Kidney tubule cell (primary cell): ENCODE measurements at places on chromosomes 7 and 10.

DNA sequence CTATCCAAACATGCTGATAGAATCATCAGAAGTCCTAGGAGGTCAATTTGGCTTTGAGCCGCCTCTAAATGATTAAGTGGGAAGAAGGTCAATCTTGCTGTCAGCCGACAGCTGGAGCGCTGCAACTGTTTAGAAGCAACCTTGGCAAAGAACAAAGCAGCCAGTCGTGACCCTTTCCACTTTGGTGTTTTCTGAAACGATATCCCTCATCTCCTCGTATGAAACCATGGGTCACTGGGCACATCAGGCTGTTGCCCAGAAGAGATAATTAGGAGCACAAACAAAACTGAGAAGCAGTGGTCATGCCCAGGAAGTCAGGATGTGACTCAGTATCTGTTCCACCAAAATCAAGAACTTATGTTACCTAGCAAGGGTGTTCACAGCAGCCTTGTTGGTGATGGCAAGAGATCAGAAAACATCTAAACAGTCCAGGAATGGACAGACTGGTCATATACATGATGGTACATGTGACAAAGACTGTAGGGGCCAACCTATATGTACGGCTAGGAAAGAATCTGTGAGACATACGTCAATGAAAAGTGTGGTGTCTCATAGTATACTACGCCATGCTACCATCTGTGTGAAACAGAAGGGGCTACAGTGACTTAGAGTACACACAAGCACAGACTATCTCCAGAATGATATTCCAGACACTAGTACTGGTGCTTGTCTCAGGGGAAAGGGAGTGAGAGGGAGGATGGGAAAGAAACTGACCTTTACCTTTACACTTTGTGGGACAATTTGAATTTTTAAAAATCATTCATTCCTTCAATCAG is 22.4 kb downstream of the STN1 start:
- DNase-seq, result peak; percentile 77

DNA sequence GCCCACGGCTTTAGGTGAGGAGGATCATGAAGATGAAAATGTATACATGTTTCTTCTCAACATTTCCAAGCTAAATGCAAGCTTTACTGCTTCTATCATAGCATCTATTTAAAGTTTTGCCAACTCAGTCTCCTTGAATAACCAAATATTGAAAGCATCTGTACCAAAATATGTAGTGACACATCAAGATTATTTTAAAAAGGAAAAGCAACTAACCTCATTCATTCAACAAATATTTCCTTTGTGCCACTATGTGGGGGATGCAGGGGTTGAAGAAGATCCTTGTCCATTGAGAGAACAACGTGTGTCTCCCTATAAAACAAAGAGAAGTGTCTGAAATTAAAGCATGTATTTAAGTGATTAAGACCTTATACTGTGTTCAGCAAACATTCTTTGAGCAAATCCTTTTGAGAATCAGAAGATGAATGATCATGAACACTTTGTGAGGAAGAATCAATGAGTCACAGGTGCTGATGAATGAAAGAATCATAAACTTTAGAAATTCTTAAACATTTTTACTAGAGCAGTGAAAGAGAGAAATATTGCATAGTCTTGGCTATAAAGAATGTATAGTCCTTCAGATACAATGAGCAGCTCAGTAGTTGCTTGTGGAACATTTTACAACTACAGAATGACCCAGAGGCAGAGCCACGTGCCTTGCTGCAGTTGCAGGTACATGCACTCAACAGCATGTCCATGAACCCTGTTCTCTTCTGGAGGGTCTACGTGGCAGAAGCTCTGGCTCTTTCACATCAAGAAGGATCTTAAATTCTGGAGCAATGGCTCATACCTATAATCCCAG is 13.9 kb downstream of the TAS2R60 start:
- DNase-seq, result no peak

- DNase-seq, result no peak
These were observed 14.3 kb downstream of the ZC3HAV1 start for GRCh38 chr7:139095194-139095659.

GRCh38 chr7:112723416-112723815 is 66.8 kb downstream of the TMEM168 start:
- peak; percentile 84 for DNase-seq

GRCh38 chr7:66921396-66921917 is 432 bp downstream of the TMEM248 start:
- DNase-seq, result peak; percentile 14

DNA sequence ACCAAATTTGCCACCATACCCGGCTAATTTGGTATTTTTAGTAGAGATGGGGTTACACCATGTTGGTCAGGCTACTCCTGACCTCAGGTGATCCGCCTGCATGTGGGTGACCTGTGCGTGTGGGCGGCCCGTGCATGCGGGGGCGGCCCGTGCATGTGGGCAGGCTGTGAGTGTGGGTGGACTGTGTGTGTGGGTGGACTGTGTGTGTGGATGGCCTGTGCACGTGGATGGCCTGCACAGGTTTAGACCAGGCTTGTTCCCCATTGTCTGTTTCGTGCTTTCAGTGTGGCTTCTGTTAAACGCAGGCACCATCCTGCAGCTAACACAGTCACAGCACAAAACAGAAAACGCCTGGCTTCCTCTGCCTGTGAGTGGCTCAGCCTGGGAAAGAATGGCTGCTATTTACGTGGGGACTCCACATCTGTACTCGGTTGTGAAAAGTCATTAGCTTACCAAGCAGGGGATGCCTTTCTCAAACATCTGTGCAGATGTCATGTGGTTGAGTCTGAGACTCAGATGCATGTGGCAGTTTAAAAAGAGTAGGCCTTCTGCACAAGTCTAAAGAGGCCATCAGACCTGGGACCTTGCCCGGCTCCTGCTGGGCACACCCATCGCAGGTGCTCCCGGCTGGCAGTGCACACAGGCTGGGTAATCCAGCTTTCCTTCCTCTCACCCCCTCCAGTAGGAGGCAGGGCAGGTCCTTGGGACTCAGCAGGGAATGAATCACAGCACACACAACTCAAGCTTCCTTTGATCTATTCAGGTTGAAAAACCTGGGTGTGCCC is 91.6 kb downstream of the COBL start:
- DNase-seq, result peak; percentile 80
